ENCODE measurements at places on chromosomes 6 and 20.

GRCh38 chr20:51391926-51392325 lies 150.6 kb downstream of the NFATC2 start:
- DNase-seq: no peak

DNA sequence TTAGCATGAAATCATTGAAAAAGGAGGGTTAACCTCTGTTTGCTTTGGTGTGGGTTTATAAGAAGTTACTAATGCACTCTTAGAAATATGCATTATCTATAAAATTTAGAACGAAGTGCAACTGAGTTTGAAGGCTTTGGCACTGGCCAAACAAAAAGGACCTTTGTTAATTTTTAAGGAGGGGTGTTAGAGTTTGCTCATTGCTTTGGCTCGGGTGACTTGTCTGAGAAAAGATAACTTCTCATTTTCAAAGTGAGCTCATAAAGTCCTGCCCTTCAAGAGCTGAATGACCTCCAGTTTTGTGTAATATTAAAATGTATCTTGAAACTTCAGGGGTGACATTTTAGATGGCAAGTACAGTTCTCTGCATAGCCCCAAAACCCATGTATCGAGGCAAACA lies 25.9 kb downstream of the NEDD9 start:
- no peak for DNase-seq

DNA sequence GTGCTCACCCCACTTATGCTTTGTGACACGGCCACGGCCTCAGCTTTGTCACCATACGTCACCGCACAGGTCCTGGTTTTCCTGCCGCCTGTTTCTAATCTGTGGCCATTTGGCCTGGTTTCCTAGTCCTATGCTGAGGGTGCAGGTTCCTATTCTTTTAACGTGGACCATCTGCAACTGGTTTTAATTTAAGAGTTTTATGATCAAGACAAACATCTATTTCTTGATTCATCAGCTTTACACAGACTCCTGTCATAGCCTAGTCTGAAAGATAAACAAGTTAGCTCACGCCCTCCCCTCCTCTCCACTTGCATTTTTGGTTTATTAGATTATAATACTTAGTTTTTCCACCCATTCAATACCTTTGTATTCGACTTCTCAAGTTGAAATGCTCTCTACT lies 97.5 kb upstream of the RPS6KA2 start:
- no peak for DNase-seq

DNA sequence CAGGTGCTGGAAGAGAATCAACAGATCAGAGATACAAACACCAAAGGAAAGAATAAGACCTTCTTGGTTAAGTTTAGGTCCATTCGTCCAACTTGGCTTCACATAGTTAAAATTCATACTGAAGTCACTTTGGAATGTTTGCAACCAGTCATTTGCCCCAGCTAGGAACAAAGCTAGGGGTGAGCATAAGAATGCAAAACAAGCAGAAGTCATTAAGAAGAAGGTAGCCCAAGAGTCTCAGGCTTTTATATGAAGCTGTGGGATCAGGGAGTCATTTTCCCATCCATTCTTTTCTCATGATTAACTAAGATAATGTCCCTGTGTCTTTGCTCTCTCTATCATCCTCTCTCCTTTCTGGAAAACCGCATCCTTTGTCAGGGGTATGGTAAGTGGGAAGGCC lies 51.5 kb upstream of the TMEM170B start:
- no peak for DNase-seq

DNA sequence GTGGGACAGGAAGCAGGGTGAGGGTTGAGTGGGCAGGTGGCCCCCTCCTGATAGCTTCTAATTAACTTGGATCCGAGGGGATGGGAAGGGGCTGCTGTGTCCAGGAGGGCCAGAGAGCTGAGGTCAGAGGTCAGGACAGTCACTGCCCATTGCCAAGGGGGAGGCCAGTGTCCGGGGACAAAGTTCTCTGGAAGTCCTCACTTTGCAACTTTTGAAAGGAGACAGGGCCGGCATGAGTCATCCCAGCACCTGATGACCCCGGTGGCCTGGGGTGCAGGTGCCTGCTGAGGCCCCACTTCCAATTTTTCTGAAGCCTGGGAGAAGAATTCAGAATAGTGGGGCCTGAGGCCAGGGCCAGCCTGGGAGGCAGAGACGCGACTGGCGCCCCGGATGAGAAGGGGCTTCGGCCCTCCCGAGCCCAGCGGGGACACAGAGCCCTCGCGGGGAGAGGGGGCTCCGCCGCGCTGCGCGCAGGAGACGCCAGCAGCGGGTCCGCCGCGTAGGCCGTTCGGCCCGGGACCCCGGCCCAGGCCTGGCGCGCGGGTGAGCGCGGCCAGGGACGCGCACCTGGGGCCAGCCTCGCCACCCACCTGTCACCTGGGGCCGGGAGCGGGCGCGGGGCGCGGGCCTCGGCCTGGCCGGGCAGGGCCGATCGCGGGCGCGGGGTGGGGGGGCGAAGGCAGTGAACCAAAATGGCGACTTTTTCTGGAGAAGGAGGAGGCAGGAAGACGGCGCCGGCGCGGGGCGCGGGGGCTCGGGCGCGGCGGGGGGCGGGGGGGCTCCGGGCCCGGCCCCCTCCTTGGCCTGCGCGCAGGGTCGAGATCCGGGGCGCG lies 586 bp downstream of the ZNF512B start:
- DNase-seq: no peak

GRCh38 chr20:47317127-47317895 lies 39.2 kb downstream of the ZMYND8 start:
- peak; percentile 19 for DNase-seq

DNA sequence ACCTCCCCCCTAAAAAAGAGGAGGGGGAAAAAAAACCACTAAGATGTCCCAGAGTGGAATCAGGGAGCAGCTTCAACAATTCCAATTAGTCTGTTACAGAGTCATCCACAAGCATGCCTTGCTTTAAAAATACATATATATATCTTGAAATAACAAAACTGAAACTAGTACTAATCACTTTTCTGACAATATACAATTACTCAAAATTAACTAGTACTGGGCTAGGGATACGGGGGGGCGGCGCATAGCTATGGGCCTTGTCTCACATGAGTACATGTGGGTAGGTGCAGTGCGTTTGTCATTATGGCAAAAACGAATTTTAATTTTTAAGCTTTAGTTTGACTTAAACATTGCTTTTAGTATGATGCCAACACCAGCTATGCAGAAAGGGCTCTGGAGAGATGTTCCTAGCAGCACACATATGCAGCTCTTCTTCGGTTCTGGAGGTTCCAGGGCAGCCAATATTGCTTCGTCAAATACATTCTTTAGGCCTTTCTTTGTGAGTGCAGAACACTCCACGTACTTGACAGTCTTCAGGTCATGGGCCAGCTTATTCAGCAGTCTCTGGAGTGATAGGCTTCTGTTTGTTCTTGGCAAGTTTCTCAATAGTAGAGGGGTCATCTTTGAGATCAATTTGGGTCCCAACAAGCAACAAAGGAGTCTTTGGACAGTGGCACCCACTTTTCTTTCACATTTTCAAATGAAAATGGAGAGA lies 38.8 kb downstream of the ITCH start:
- no peak for DNase-seq

Measured in stimulated activated CD8-positive, alpha-beta memory T cell treated with anti-CD3 and anti-CD28 coated beads, Interleukin-15, amount 100 ng/mL, for 1 hour (primary cell).